ENCODE measurements at places on chromosomes 5 and 9.

- H3K4me3 ChIP-seq = no peak overlapping the region
- no peak for DNase-seq
- H3K27ac ChIP-seq = no peak overlapping the region
- no peaks in the 10 kb centered on the region for H3K4me1 ChIP-seq
- H3K27me3 ChIP-seq = no peaks in the 10 kb centered on the region
- H3K36me3 ChIP-seq = no peaks in the 10 kb centered on the region
These were observed 18.7 kb upstream of the GRPEL2 start for GRCh38 chr5:149326611-149327010.

GRCh38 chr5:100903039-100903887 lies at the start of gene ST8SIA4:
Gene ST8SIA4 (minus strand): TSS chr5:100903282. CDS start chr5:100902955, 327 bp downstream.
- peak; percentile 89 for DNase-seq
- peaks cover 42% of the 10 kb centered on the region for H3K36me3 ChIP-seq
- H3K4me3 ChIP-seq = peak within 1 kb of the TSS; percentile 99

- H3K27ac ChIP-seq = no peak overlapping the region
- H3K4me1 ChIP-seq = no peaks in the 10 kb centered on the region
These were observed 693.8 kb downstream of the NR2F1-AS1 start for GRCh38 chr5:92887254-92887653.

DNA sequence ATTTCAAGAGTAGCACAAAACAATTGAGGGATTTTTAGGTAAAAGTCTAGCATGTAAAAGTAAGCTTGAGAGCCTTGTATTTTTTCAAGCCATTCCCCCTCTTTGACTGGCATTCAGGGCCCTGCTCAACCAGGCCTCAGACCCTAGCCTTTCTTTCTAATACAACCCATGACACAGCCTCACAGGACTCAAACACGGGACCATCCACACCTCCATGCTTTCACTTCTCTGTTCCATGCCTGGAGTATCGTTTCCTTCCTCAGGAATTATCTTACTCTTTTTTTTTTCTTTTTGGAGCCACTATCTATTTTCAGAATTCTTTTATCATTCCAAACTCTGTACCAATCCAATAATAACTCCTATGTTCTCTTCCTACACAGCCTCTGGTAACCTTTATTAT lies 560.2 kb upstream of the CLINT1 start:
- H3K4me3 ChIP-seq = no peak overlapping the region
- H3K27ac ChIP-seq = no peak overlapping the region
- H3K36me3 ChIP-seq = no peaks in the 10 kb centered on the region
- H3K27me3 ChIP-seq = peaks cover 19% of the 10 kb centered on the region
- no peak for DNase-seq
- H3K4me1 ChIP-seq = no peaks in the 10 kb centered on the region

DNA sequence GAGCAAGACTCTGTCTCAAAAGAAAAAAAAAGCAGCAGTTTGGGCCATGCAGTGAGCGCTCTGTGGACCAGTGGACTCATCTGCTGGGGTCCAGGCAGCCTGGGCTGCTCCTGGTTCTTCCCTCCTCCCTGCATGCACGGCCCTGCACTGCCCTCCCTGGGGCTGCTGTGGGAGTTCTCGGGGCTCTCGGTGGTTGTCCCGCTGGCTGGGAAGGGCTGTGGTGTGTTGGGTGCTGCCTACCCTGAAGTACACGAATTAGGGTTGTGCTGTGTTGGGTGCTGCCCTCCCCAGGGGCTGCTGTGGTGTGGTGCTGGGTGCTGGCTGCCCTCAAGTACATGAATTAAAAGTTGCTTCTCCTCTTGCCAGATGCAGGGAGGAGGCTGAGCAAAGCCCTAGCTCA lies 18.3 kb upstream of the CLPTM1L start:
- H3K27me3 ChIP-seq = peaks cover 54% of the 10 kb centered on the region
- H3K27ac ChIP-seq = no peak overlapping the region
- DNase-seq = no peak
- H3K4me1 ChIP-seq = no peaks in the 10 kb centered on the region

DNA sequence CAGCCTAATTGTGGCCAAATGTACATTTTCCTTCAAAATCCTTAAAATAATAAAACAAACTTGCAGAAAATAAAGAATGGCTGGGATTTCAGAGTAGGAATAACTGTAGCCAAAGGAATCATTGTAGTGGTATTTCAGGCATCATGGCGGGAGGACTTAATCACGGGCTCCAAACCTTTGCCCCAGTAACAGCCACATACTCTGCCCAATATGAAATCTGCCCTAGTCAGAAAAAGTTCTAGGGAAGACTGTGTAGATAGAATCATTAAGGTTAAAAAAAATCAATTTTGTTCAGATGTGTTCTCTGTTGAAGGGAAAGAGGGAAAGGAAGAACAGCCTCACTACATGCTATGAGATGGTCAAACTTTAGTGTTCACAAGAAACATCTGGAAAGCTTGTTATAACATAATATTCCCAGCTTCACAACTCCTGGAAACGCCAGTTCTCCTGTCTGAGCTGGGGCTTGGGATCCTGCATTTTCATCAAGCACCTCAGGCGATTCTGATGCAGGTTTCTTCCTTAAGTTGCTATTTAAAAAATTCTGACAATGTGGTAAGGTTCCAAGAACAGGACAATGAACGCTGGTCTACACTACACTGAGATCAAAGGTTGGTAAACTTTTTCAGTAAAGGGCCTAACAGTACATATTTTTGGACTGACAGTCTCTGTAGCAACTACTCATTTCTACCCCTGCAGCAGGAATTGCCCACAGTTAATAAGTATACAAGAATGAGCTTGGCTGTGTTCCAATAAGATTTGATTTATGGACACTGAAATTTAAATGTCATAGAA lies 87.9 kb downstream of the CEMIP2 start:
- H3K4me3 ChIP-seq = no peak overlapping the region
- peaks cover 5% of the 10 kb centered on the region for H3K36me3 ChIP-seq
- peaks cover 20% of the 10 kb centered on the region for H3K4me1 ChIP-seq
- DNase-seq = no peak
- no peak overlapping the region for H3K27ac ChIP-seq
- H3K27me3 ChIP-seq = no peaks in the 10 kb centered on the region

DNA sequence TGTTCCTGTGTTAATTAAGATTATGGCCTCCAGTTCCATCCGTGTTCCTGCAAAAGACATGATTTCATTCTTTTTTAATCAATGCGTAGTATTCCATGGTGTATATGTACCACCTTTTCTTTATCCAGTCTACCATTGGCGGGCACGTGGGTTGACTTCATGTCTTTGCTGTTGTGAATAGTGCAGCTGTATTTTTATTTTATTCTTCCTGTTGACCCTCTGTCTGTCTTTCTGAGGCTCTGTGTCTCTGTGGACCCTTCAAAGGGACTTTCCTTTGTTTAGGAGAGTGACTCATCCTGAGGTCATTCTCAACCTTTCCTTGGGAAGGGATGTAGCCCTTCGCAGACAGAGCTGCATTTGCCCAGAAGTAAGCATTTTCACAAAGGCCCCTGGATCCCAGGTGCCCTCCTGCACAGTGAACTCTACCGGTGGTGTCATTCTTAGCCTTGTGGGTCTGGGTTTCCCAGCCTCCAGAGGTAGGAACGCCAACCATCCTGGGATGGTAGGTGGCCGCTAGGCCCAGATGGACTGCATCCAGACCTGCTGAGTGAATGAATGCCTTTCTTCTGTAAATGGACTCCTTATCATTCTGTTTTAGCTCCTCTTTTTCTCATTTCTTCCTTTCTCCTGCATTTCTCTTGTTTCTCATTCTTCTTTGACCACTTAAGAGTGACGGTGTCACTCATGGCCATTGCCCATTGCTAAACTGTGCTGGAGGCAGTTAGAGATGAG lies 22.4 kb downstream of the TRIO start:
- H3K27ac ChIP-seq = no peak overlapping the region
- H3K27me3 ChIP-seq = peaks cover 6% of the 10 kb centered on the region
- H3K4me3 ChIP-seq = no peak overlapping the region
- DNase-seq = no peak
- peaks cover 5% of the 10 kb centered on the region for H3K4me1 ChIP-seq

DNA sequence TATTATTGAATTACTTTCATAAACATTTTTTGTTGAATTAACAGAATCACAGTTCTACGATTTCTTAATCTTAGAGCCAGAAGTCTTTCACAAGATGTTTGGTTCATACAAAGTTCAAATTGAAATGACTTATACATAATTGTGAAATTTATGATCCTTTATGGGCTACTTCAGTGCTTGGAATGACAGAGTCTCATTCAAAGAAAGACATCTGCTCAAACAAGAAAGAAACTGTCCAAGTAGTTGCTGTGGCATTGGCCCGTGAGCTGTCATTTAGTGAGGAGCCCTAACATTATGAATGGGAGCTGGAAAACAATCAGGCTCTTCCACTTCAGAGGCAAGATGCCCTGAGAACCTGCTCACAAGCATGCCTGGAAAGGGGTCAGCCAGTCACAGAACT lies 63.4 kb downstream of the AUH start:
- no peak overlapping the region for H3K27ac ChIP-seq
- H3K4me3 ChIP-seq = no peak overlapping the region
- H3K27me3 ChIP-seq = no peaks in the 10 kb centered on the region
- DNase-seq = no peak
- H3K36me3 ChIP-seq = peaks cover 22% of the 10 kb centered on the region

DNA sequence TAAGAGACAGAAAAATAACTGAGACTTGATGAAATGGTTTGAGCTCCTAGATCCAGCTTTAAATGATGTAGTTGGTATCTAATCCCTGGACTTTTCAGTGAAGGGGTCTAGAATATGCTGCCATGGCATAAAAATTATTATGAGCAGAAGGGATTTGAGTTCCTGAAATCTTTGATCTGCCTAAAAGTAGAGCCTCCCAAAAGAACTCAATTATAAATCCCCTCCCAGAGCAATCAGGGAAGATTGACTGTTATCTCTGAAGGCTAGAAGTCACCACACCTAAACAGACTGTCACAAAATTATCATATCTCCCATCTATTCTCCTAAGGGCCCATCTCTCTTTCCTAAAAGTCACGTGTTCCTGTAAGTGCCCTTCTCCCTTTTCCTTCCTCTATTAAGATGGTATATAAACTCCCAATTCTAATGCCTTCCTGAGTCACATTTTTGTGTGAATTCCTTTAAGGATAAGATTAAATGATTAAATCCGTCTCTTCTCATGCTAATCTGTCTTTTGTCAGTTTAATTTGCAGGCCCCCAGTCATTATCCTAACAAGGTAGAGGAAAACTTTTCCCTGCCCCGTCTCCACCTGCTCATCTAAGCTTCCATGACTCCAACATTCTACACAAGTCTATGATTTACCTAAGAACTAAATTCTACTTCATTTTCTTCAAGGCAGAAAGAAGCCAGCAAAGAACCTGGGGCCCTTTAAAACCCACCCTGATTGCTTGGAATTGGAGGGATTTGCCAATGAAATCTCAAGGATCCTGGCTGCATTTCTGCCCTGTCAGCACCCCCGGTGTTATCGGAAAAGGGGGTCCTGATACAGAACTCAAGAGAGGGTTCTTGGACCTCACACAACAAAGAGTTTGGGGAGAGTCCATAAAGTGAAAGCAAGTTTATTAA lies 47.1 kb upstream of the PWWP2A start:
- H3K4me3 ChIP-seq = no peak overlapping the region

DNA sequence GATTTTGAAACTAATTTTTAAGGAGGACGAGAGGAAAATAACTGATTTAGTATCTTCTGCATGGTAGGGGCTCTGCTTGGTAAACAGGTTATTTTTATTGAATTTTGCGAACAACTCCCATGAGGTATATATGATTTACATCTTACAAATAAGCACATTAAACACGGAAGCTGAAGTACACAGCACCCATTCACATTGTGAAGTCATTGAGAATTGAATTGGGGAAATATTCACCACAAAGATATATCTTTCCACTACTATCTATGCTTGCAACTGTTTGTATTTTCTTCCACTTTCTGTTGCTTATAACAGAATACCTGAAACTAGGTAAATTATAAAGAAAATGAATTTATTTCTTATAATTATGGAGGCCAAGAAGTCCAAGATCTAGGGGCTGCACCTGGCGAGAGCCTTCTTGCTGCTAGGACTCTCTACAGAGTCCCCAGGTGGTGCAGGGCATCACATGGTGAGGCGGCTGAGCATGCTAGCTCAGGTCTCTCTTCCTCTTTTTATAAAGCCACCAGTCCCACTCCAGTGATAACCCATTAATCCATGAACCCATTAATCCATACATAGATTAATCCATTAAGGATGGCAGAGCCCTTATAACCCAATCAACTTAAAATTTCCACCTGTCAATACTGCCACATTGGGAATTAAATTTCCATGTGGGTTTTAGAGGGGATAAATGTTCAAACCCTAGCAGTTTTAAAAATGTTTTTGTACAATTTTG lies 79.0 kb upstream of the ZNF608 start:
- H3K36me3 ChIP-seq = no peaks in the 10 kb centered on the region
- DNase-seq = no peak
- no peak overlapping the region for H3K27ac ChIP-seq
- no peaks in the 10 kb centered on the region for H3K4me1 ChIP-seq

- no peaks in the 10 kb centered on the region for H3K27me3 ChIP-seq
- no peak overlapping the region for H3K27ac ChIP-seq
- H3K4me1 ChIP-seq = peaks cover 6% of the 10 kb centered on the region
- H3K36me3 ChIP-seq = peaks cover 1% of the 10 kb centered on the region
These were observed 13.2 kb upstream of the ICE1 start for GRCh38 chr5:5409151-5409810.

- no peak overlapping the region for H3K4me3 ChIP-seq
- no peaks in the 10 kb centered on the region for H3K4me1 ChIP-seq
- no peak for DNase-seq
- no peaks in the 10 kb centered on the region for H3K36me3 ChIP-seq
- H3K27me3 ChIP-seq = no peaks in the 10 kb centered on the region
These were observed 936.1 kb upstream of the WWC1 start for GRCh38 chr5:167355346-167355745.

DNA sequence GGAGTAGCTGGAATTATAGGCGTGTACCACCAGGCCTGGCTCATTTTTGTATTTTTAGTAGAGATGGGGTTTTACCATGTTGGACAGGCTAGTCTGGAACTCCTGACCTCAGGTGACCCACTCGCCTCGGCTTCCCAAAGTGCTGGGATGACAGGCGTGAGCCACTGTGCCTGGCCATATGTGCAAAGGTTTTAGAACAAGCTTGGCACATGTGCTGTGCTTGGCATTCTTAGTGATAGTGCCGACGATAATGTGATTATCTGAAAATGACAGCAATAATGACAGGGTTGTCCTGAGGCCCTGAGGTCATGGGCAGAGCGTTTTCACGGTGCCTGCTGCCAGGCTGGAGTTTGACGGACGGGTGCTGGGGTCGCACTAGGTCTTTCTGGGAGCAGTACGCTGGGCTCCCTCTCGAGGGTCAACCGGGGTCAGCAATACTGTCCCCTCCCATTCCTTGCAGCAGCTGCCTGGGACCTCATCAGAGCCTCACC lies 42.6 kb downstream of the HMCN2 start:
- no peaks in the 10 kb centered on the region for H3K36me3 ChIP-seq
- no peak for DNase-seq
- peaks cover 46% of the 10 kb centered on the region for H3K27me3 ChIP-seq

DNA sequence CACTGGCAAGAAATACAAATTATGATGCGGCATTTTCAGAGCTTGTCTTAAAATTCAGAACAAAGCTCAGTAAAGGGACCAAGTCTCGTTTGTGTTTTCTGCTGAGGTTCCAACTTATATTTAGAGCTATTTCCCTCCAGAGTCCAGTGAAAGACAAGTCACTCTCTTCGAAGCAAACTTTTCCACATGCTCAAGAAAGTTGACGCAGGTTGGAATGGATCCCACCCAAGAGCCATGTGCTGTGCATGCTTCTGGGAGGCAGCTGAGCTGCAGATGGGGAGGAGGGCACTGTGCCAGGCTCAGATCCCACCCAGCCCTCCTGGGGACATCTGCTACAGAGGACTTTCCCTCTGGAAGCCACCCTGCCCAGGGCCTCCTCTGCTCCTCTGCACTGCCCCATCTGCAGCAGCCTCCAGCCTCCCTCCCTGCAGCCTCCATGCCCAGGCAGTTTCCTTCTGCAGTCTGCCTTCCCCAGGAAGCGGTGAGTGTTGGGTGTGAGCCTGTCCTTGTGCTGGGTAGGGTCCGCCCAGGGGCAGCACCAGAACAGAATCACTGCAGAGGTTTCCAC lies 75.3 kb downstream of the COL23A1 start:
- no peaks in the 10 kb centered on the region for H3K4me1 ChIP-seq
- H3K4me3 ChIP-seq = no peak overlapping the region
- no peak overlapping the region for H3K27ac ChIP-seq
